ENCODE measurements at places on chromosomes 3 and 15.

- no peak for DNase-seq
Observed at GRCh38 chr15:58574631-58575030, 142.8 kb downstream of the LIPC start.

DNA sequence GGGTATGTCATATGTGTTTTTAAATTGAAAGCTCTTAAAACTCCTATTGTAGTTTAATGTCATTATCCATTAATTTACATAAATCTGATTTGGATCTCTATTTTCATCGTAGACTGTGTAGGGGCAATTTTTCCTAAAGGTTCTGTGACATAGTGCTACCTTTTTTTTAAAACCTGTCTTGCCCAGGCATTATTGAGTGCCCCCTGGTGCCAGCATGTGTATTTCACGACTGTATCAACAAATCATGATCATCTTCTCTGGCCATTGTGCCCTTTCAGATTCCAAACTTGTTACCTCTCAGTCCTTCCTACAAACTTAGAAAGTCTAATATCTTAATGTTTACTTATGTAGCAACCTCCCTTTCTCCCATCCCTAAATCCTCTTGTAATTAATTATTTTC lies 97.2 kb upstream of the FLNB start:
- DNase-seq: no peak

DNA sequence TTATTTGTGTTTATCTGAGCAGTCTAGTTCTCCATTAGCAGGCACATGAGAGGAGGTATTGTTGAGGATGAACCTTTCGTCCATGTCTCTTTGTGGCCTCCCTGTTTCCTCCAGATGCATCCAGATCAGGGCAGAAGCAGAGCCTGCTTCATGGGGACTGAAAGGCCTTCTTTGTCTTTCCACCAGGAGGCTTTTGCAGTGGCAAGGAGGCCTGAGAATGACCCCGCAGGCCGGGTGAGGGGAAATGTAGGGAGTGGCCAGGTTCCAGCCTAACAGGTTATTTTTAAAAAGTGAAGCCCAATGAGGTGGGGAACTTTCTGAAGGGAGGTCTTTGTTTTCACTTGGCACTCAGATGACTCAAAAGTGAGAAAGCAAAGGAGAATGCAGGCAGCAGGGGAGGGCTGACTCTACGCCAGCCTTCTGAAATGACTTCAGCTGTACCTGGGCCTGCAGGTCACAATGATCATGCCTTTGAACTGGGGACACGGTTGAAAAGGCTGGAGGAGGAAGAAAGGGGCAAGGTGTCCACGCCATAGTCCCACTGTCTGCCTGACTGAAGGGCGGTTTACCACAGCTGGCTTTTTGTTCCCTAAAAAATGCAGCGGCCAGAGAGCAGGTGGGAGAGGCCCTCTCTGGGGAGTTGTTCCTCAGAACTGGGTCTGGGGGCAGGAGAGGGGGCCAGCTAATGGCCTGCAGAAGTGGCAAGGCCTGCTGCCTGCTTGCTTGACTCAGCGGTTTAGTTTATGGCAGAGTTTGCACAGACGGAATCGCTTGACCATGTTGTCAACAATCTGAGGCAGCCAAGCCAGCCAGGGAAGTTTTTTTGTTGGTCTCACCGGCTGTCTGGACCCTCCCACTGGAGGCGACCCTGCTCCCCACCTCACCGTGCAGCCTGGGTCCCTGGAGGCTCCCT lies 28.7 kb downstream of the CMTM7 start:
- DNase-seq: no peak

DNA sequence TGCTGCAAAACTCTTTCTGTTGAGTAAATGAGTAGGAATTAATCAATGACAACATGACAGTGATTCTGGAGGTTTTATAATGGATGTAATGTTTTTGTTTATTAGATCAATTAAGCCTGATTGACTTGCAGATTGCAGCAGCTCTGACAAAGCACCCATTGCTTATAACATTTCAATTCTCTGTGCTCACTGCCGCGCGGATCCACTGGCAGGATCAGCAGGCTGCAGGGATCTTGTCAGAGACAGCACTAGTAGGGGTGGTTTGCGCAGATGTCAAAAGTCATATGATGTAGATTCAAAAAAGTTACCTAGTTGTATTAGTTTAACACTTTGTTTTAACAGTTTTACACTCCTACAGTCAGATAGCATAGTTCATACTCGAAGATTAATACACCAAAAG lies 93.4 kb downstream of the MBNL1 start:
- DNase-seq: peak; percentile 61

- no peak for DNase-seq
Observed at GRCh38 chr3:135802171-135802570, 163.4 kb upstream of the PPP2R3A start.
